ENCODE measurements at places on chromosomes 2 and 18.

GRCh38 chr18:68734308-68734707, 19.4 kb upstream of the TMX3 start:
- no peak for DNase-seq

DNA sequence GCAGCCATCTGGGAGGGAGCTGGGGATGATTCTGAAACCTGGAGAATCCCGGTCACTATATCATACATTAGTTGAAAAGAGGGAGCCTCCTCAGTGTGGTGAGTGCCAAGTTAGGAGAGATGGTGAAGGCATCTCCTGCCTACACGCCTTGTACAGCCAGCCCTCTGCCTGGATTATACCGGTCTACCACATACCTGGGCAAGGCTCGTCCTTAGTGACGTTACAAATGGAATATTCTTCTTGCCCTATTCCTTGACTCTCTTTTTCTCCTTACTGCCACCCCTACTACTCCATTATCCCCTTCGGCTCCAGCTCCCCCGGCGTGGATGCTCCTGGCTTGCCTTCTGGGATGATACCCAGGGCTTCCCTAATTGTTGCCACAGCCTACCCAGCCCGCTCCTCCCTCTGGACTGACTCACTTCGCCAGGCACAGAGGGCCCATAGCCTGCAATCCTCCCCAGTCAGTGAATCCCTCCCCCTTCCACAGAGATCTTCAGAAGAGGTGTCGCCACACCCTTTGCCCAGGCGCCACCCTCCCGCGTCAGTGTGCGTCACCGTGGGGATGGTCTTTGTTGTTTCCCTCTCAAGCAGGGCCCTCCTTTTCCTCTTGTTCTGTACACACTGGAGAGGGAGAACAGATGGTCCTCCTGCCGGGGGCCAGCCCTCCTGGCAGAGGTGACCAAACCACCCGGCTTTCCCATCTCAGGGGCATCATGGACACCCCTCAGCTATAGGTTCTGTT, 115.2 kb upstream of the EPAS1 start:
- peak; percentile 39 for DNase-seq

GRCh38 chr2:3430740-3431490, 51.4 kb downstream of the TRAPPC12 start:
- no peak for DNase-seq

DNA sequence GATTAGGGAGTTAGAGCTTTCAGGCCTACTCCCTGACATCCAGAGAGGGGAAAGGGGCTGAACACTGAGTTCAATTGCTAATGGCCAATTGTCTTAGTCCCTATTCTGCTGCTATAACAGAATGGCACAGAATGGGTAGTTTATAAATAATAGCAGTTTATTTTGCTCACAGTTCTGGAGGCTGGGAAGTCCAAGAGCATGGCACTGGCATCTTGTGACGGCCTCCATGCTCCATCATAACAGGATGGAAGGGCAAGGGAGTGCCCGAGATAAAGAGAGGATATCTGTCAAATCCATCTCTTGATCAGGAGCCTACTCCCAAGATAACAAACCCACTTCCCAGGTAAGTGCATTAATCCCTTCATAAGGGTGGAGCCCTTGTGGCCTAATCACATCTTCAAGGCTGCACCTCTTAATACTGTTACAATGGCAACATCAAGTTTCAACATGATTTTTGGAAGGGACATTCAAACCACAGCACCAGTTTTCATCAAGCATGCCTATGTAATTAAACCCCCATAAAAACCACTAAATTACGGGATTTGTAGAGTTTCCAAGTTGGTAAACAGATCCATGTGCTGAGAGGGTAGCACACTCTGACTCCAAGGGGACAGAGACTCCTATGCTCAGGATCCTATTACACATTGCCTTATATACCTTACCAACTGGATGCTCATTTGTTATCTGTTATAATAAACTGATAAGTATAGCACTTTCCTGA, 44.6 kb downstream of the BAZ2B start:
- no peak for DNase-seq

GRCh38 chr2:117714110-117714509, 100.4 kb upstream of the DDX18 start:
- DNase-seq = no peak

DNA sequence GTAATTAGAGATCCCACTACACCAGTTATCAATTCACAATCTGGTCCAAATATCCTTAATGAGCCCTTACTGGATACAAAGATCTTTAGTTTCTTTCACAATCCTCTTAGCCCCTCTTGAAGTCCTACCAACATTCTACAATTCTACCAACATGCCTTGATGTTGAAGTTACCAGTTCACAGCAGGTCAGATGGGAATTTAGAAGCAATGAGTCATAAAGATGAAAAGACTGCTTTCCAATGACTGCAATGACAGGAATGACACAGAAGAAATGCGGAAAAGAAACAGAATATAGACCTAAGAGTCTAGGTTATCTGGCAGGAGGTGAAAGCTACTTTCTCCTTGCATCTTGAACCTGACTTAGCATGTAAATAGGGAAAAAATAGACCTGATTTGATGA, 24.5 kb downstream of the RTTN start:
- DNase-seq = peak; percentile 13

GRCh38 chr2:71498261-71498701, 44.9 kb downstream of the DYSF start:
- peak; percentile 64 for DNase-seq

DNA sequence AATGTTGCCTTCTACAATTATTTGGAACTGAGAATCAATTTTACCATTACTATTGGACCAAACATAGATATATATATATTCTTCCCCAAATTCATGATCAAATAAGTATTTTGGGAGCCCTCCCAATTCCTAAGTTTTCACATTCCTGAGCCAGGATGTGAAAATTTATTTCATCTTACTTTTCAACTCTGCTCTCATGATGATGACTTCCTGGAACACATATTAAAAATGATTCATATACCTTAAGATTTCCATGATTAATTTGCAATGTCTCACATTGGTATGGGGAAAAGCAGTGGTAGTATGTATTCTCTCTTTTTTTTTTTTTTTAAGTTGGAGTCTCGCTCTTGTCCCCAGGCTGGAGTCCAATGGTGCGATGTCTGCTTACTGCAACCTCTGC, 596.1 kb upstream of the ZEB2 start:
- no peak for DNase-seq

DNA sequence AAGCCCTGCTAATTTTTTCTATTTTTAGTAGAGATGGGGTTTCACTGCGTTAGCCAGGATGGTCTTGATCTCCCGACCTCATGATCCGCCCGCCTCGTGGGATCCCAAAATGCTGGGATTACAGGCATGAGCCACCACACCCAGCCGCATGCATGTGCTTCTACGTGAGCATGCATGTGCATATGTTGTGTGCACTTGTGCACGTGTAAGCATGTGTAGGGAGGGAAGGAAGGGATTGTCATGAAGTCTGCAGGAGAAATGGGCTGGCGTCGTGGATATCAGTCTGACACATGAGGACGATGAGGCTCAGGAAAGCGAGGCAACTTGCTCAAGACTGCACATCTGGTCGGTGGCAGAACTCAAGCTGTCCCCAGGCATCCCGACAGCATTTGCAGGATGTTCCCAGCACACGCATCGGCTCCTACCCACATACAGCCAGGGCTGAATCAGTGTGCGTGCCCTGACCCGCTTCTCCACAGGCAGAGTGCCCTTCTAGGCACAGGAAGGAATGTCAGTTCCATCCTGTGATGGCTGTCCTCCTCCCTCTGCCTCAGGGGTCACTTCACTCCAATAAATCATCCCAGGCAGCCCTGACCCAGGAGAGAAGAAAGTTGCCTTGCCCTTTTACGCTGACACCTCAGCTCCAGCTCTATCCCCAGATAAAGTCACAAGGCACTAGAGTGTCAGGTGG, 49.9 kb upstream of the SLC14A2 start:
- no peak for DNase-seq

DNA sequence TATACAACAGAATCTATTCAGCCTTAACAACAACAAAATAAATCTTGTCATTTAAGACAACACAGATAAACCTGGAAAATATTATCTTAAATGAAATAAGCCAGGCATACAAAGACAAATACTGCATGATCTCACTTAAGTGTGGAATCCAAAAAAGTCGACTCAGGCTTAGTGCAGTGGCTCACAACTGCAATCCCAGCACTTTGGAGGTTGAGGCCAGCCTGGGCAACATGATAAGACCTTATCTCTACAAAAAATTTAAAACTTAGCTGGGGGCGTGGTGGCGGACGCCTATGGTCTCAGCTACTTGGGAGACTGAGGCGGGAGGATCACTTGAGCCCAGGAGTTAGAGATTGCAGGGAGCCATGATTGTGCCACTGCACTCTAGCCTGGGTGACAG, 75.2 kb upstream of the RNU4ATAC start:
- DNase-seq = no peak

DNA sequence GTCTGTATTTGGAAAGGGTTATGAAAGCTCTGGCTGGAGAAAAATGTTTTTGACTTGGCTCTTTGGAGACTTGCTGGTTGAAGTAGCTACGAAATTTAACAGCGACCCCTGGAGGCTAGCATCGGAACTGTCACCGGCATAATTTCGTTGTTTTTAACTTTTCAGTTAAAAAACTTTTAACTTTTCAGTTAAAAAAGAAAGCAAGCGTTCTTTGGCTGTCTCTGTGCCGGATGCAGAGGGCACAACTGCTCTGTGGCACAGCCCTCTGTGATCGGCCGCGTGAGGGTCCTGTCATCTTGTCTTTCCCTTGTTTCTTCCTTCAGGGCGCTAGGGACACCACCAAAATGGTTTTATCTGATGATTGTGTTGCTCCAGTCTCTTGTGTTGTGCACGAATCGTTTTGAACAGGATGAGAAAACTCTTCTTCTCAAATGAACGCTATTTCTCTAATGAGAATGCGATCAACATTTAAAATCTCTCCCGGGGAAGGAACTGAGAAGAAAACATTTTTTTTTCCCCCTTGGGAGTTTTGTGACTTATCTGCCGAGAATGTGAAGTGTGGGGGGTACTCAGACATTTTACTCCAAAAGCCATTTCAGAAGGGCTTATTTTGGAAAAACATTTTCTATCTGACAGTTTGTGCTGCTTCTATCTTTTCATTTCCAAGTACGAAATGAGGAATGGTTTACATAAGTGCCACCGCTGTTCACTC, 57.1 kb downstream of the ADCYAP1 start:
- no peak for DNase-seq

DNA sequence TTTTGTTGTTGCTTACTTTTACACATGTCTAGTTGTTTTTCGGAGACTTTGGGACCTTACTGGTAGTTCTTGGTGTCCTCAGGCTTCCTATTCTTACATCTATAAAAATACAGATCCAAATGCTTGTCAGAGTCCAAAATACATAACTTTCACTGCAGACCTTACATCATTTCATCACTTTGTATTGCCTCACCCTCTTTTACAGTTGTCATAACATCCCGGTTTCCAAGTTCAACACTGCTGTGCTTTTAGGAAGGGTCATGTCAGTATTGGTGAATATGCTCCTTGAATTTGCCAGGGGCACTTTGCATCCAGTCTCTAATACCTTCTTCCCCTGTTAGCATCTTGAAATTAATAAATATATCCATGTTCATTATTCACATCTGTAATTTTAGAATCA, 518.2 kb upstream of the RAB12 start:
- no peak for DNase-seq

GRCh38 chr2:86064006-86064405, 41.7 kb downstream of the POLR1A start:
- no peak for DNase-seq

GRCh38 chr2:39492095-39492590, 55.1 kb upstream of the MAP4K3 start:
- peak; percentile 87 for DNase-seq

Data from SW480 (cell line).